ENCODE measurements at places on chromosomes 5 and 9.

DNA sequence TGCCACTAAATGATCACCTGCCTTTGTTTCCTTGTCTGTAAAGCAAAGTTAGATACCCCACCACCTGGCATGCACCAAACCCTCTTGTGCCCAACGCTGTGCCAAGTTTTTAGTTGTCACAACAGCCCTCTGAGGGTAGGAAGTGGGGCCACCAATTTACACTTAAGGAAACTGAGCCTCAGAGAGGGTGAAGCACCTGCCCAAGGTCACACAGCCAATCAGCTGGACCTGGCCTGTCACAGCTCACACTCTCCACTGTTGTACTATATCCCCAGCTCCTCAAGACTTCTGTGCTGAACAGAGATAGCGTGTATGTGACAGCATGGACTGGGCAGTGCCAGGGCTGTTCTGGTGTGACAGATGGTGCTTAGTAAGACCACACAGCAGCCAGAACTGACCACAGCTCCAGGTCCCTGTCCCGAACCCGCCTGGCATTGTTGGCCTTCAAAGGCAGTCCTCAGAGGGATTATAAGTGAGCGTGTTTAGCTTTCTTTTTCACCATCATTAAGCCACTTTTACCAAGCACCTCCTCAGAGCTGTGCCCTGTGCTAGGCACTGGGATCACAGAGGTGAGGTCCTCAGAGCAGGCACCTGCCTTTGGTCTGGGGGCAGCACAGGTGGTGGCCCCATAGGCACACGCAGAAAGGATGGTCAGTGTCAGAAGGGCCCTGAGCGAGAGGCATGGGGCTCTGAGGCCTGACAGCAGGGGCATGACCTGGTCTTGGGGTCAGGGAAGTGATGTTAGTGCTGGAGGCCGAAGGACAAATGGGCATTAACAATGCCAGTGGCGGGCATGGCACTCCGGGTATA, 71.1 kb downstream of the COL27A1 start:
- DNase-seq: no peak

DNA sequence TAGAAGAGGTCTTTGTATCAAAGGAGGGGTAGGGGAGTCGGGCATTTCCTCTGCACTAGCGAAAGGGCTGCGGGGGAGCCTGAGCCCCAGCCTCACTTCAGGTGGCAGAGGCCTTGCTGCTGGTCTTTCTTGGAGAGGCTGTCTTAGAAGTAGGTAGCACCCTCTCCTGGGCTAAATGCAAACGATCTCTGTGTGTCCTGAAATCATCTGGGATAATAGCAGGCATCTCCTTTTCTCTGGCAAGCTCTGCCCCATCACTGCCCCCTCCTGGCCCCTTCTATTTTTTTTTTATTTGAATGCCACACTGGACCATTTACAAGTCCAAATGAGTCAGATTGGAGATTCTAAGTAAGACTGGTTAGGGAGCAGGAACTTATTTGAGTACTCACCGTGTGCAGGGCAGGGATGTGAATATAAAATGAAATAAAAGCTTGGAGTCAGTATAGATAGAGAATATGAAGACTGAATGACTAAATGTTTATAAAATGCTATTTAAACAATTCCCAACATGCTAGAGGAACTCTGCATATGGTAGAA, 137.1 kb downstream of the FGF1 start:
- DNase-seq: no peak

DNA sequence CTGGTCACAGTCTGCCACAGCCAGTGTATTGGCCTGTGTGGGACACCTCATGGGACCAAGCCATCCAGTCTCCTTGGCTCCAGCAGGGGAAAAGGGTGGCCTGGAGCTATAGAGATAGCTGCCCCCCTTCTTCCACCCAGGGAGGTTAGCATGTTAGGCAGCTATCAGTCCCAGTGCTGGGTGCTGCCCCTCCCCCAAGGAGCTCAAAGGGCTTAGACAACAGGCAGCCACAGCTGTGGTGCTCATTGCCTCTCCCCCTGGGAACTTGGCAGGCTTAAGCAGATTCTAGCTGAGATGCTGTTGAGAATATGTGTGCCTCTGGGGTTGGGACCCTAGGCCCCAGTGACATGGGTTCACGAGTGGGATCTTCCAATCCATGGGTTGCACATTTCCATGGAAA, 226.0 kb upstream of the PTGER4 start:
- DNase-seq: no peak

GRCh38 chr5:151490627-151491026, 43.2 kb downstream of the SLC36A1 start:
- no peak for DNase-seq

GRCh38 chr5:125595095-125595494, 828.1 kb upstream of the GRAMD2B start:
- DNase-seq: no peak

DNA sequence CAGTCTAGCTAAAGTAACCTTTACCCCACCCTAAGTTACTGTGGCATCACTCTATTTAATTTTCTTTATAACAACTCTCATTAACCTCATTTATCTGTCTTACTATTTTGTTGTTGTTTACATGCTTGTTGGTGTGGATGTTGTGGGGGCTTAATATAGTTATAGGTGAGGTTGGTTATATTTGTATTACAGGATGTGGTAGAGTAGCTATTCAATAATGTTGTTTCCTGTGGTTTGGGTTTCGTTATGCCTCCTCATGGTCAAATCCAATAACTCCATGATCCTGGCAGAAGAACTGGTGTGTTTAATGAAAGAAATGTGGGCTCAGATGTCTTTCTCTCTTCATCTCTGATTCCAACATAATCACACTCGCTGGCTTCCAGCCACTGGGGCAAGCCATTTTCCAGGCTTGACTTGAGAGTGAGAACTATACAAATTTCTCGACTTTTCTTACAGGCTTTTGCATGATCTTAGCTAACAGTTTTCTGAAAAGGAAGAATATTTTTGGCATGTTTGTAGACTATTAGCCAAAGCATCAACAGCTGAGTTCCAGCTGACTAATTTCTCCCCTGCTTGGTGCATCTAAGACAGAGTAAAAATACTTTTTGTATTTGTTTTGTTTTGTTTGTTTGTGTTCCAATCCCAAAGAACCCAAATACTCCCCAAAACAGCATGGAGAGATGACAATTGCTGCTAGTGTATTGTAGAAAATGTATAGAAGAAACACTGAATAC, 303.7 kb upstream of the PAPPA start:
- no peak for DNase-seq

DNA sequence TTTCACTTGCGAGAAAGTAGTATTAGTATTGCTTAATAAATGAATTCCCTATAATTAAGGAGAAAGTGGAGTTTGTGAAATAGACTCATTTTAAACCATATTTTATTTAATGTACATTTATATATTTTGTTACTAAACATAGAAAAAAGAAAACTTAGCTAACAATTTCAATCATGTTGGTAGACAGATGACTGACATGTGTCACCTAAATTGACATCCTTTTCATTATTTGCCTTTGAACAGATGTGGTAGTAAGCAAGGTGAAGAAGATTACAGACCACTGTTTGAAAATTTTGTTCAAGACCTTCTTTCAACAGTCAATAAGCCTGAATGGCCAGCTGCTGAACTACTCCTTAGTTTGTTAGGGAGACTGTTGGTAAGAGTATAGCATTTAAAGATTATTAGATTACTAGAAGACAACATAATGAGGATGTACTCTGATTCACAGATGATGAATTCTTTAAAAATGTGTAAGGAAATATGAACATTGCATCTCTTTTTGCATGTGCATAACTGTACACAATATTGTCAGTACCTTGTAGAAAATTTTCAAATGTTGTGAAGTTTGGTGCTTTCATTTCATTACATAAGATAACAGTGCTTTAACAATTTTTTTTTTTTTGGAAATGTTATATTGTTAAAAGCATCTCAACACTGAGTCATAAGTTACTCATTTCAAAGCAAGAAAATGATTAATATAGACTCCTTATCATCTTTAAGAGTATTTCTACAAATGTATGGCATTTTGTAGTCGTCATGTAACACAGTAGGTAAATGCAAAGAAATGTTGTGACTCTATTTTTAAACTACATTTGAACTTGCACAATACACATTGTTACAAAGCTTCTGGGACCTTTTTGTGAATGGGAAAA, 139.5 kb downstream of the NIPBL start:
- DNase-seq: no peak

Data from stimulated activated CD8-positive, alpha-beta memory T cell treated with anti-CD3 and anti-CD28 coated beads, Interleukin-7, amount 100 ng/mL, for 4 hours (primary cell).